ENCODE measurements at places on chromosomes 3 and 15.

- no peak for DNase-seq
Observed at GRCh38 chr15:88624156-88624970, 3.2 kb downstream of the AEN start.

- no peak for DNase-seq
Observed at GRCh38 chr3:184600685-184601377, 39.2 kb downstream of the EPHB3 start.

GRCh38 chr3:42180901-42181300, 85.1 kb downstream of the CCK start:
- no peak for DNase-seq

DNA sequence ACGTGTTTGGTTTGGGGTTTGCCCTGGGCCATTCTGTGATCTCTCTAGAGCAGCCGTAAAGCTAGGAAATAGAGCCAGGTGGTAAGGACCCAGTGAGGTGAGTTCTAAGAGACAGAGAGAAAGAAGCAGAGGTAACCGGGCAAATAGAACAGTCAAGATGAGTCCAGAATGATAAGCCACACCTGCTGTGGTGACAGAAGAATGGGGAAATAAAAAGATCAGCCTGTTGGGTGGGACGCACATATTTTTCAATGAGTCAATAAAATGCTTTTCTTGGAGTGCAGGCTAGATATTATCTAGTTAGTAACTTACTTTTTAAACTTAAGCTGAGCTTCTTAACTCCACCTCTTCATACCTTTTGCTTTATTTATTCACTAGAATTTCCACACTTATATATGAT, 135.0 kb downstream of the NFKBIZ start:
- no peak for DNase-seq

GRCh38 chr3:136277115-136277514, 27.0 kb downstream of the PCCB start:
- no peak for DNase-seq

DNA sequence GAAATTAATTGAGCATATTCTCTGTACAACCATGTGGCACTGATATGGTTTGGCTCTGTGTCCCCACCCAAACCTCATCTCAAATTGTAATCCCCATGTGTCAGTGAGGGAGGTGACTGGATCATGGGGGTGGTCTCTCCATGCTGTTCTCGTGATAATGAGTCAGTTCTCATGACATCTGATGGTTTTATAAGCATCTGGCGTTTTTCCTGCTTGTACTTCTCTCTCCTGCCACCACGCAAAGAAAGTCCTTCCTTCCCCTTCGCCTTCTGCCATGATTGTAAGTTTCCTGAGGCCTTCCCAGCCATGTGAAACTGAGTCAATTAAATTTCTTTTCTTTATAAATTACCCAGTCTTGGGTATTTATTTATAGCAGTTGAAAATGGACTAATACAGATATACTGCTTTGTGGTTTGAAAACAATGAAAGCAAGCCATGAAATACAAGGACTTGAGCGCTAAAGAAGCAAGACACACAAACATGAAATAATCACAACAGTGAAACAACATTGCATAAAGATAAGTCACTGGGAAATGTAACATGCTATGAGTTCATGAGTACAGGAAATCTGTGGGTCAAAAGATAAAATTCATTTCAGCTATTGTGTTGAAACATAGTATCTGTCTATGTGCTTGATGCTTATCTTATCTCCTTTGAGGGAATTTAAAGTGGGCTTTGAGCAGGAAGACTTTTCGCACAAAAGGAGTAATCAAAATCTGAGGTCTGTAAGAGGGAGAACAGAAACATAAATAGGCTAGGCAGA, 288.7 kb downstream of the GBE1 start:
- no peak for DNase-seq

DNA sequence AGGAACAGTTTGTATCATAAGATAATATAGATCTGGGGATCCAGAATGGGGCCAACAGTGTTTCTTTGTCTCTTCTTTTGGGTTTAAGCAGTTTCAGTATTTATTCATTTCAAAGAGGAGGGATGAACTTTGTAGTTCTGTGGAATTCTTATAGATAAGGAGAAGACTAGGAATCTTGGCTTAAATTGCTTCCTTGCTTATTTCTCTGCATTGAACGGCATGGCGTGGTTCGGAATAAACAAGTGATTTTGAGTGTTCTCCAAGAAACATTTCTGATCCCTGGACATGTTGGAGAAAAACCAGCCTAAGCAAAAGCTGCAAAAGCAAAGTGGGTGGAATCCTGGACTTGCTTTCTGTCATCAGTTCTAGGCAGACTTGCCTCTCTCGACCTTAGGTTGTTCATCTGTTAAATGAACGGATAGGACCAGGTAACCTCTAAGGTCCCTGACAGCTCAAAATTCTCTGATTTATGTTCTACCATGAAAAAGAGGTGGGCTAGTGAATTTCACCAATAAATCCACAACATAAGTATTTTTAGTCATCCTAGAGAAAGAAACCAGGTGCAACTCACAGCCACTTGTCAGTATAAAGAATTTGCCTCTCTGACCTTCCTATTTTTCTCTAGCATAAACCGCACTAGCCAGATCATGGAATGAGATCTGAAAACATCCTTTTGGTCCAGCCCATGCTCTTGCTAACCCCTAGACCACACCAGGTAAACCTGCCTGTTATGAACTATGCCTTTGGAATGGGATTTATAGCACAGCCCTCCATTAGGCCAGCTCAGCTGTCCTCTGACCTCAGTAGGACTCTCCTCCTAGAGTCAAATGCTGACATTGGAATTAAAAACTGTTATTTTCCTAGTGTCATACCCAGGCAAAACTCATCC, 78.8 kb downstream of the CLDN11 start:
- no peak for DNase-seq

- DNase-seq, result no peak
Observed at GRCh38 chr3:178260887-178261565, 275.2 kb upstream of the KCNMB2 start.

DNA sequence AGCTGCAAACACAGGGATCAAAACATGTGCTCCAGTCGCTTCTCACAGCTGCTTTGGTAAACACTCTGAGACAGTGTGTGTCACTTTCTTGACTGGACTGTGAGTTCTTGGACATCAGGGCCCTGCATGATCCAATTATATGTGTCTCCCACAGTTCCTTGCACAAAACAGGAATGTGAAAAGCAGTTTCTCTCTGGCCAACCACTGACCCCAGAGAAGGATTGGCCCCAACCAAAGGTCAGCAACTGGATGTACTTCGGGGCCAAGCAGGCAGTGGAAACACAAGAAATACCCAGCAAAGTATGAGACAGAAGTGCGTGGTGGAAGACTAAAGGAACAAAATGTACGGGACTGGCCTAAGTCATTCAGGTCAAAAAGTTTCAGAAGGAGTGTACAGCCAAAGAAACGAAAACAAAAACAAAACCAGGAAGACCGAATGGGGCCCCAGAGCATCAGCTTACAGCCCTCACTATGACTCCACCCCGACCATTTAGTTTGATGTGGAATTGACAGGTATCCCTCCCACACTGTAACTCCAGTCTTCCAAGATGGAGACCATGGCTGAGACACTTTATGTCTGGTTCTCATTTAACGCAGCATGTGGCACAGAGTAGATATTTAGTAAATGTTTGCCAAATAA, 76.7 kb upstream of the LPP start:
- DNase-seq, result no peak

GRCh38 chr3:56622381-56622780, 60.7 kb downstream of the TASOR start:
- no peak for DNase-seq

DNA sequence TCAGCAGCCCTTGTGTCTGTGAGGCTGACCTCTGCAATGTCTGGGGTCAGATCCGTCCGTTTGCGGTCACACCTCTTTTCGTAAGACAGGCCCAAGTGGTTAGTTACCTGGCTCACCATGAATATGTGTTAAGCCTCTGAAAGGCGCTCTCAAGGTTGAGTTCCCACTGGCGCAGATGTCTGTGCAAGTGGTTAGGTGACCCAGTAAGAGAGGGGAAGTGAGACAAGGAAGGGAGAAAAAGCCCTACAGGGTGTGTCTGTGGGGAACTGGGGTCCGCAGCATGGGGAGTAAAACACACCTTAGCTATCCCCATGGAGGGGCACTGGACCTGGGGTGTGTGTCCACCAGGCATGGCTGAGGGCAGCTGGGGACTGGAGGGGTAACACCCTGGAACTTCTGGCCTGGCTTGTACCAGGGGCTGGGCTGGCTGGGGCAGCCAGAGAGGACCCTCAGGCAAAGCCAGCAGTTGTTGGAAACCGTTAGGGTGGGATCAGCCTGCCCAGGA, 391.6 kb upstream of the PROK2 start:
- DNase-seq, result no peak

GRCh38 chr3:126850370-126851085, 132.4 kb upstream of the PLXNA1 start:
- DNase-seq, result no peak

GRCh38 chr3:47086071-47086470, 77.8 kb downstream of the SETD2 start:
- no peak for DNase-seq

GRCh38 chr15:83431521-83431920, 15.6 kb upstream of the SH3GL3 start:
- DNase-seq, result no peak

DNA sequence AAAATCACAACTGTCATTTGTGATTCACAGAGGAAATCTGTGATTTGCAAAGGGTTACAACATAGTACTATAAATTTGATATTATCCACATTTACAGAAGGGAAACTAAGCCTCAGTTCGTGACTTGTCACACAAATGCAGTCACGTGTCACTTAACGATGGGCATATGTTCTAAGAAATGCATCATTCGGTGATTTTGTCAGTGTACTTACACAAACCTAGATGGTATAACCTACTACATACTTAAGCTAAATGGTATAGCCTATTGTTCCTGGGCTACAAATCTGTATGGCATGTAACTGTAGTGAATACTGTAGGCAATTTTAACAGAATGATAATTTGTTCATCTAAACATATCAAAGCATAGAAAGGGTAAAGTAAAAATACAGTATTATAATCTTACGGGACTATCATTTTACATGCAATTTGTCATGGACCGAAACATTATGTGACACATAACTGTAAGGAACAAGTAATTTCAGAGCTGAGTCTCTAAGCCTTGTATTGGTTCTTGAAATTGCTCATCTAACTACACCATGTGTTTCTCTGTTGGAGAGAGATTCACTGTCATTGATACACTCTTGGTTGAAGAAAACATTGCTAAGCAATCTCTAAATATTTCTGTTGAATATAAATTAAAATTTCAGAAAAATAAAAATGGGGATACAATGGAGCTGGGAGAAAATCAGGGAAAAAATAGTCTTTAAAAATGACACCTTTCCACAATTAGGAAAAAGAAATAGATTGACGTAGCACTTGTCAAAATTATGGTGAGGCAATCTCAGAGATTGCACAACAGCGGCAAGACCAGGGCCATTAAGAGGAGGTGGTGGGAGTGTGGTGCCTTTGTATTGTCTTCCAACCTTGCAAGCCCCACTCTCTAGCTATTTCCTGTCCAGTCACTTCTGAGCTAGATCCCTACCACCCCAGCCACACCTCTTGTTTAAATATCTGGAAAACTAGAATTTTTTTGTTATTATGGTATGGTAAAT, 645.8 kb upstream of the TBL1XR1 start:
- DNase-seq, result no peak

DNA sequence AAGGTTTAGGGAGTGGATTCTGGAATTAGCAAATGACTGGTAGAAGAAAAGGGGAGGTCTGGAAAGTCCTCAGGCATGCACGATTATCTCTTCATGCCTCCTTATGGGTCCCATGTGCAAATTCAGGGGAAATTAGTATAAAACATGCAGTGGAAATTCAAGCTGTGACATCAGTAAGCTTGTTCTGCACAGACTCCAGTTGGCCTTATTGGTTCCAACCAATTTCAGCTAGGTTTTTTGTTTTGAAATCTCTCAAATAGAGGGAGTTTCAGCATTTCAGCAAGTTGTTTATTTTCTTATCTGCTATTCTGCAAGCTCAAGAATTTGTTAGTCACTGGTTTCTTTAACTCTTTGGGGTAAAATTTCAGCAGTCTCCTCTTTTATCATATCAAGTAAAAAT, 774 bp upstream of the TMCO5A start:
- no peak for DNase-seq

GRCh38 chr3:139588450-139588849, 48.9 kb upstream of the RBP1 start:
- DNase-seq, result no peak

GRCh38 chr3:153957421-153957820, 163.8 kb upstream of the ARHGEF26 start:
- no peak for DNase-seq

GRCh38 chr3:134852893-134853351, 57.9 kb downstream of the EPHB1 start:
- no peak for DNase-seq

DNA sequence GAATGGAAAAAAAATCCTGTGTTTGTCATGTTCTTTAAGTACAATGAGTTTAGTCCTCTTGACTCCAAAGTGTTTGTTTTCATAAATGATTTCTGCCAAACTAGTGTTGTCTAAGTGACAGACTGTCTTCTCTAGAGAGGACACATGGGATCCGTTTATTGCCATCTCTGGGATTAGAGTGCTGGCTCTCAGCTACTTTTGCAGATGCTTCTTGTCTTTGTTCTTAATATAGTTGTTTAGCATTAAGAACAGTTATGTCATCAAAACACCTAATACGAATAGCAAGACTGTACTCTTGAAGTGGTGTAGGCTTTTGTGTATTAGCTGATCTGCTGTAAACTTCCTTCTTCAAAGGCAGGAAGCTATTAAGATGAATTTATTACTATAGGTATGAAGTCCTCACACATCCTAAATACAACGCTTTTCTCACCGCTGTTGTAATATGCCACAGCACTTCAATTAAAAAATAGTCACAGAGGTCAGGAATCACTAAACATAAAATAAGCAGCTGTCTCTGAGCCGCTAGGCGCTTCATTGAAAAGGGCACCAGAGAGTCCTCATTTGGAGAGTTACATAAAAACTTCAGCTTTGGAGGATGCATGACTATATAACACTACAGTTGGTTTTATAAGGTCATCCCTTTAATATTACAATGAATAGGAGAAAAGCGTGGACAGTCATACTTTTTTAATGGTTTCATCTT, 128.3 kb upstream of the ZNF385D start:
- DNase-seq, result no peak

GRCh38 chr3:192516820-192517219, 210.5 kb downstream of the FGF12 start:
- DNase-seq, result no peak

- DNase-seq, result no peak
Observed at GRCh38 chr3:177838766-177839350, 641.6 kb upstream of the TBL1XR1 start.

All from stimulated activated CD4-positive, alpha-beta T cell treated with anti-CD3 and anti-CD28 coated beads, Interleukin-12 subunit alpha, Interleukin-12 subunit beta, amount 100 ng/mL, for 48 hours (primary cell).